ENCODE measurements at places on chromosomes 11 and 22.

- no peak for DNase-seq
Observed at GRCh38 chr11:134098566-134099184, 29.8 kb downstream of the JAM3 start.

- DNase-seq = no peak
Observed at GRCh38 chr11:134410766-134411165, 1.3 kb downstream of the B3GAT1 start.

GRCh38 chr11:132099692-132100091 lies 729.3 kb downstream of the NTM start:
- DNase-seq = no peak

- no peak for DNase-seq
Observed at GRCh38 chr11:20126724-20127123, 33.6 kb downstream of the DBX1 start.

DNA sequence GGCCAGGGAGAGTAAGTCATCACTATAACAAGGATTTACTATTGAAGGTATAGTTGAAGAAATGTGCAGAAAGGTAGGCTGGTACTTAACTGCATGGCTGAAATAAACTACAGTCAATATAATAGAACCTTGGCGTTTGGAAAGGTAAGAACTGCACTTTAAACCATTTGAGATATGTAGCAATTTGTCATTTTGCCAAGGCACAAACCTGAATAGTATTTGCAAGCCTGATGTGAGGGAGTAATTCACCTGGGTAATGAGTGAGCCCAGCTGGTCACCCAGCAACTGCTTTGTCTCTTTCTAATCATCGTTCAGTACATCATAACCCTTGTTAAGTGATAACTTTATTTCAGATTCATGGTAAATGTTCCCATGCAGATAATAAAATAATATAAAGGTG lies 62.3 kb upstream of the SCUBE2 start:
- DNase-seq = no peak

DNA sequence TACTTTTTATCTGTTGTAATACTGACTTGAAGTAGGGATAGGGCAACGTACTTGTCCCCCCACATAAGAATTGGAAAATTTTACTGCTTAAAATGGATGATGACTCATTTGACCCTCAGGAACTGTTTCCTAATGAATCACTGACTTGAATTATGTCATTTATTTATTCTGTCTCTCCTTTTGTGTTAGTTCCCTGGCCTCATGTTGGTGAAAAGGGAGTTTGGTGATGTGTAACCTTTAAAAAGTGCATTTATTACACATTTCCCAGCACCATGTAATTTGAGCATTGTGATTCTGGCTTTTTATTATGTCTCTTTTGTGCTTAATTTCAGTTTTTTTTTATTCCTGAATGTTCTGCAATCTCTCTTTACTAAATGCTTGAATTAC lies 20.3 kb upstream of the PGM2L1 start:
- DNase-seq = no peak

DNA sequence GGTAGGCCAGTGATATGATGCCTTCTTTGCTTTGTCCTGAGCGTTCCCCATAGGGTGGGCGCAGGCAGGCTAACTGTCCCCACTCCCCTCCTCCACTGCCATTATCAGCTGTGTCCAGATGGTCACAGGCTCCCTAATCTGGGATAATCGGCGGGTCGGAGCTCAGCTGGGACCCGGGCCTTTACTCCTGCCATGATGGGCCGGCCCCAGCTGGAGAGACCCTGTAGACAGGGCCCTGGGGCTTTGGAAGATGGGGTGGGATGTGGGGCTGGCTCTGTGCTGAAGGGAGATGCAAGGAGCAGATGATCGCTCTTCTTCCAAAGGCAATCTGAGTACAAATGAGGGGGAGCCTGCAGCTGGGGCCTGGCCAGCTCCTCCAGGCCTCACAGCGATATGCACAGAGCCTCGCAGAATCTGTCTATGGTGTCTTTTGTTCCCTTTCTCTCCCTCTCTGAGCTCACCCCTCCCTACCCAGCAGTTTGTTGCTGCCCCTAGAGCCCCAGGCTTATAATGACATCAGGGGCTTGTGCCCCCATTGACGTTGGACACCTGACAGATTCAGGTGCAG lies 11.9 kb downstream of the KLHL35 start:
- DNase-seq = no peak

GRCh38 chr22:33577862-33578411 lies 342.3 kb downstream of the LARGE1 start:
- DNase-seq = no peak

GRCh38 chr22:45696227-45696626 lies 24.6 kb downstream of the ATXN10 start:
- no peak for DNase-seq

DNA sequence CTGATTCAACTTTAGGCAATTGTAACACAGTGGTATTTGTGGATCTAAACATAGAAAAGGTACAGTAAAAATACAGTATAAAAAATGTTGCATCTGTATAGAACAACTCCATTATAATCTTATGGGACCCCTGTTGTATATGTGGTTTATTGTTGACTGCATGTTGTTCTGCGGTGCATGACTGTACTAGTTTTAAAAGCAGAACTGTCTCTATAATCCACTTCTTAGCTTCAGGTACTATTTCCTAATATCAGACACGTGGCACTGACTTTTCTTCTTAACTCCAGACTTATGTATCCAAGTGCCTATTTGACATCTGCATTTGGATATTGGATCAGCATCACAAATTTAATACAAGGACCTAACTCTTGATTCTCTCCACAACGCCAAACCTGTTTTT lies 41.1 kb downstream of the PACS1 start:
- DNase-seq = no peak

- DNase-seq = no peak
Observed at GRCh38 chr11:10604340-10604748, 35.9 kb upstream of the LYVE1 start.

- DNase-seq = no peak
Observed at GRCh38 chr11:36774603-36775002, 176.6 kb upstream of the RAG2 start.

DNA sequence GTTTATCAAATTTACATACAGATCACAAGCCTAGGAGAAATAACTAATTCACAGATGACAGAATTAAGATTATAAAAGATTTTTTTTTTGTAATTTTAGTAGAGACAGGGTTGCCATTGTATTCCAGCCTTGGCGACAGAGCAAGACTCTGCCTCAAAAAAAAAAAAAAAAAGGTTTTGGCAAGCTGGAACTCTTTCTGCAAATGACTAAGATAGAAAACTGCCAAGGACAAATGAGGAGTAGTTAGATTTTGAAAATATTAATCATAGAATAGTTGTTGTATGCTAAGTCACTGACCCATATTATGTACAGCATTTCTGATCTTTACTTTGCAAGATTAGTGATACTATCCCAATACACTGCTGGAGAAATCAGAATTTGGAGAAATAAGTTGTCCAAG lies 99.2 kb downstream of the C11orf65 start:
- no peak for DNase-seq

DNA sequence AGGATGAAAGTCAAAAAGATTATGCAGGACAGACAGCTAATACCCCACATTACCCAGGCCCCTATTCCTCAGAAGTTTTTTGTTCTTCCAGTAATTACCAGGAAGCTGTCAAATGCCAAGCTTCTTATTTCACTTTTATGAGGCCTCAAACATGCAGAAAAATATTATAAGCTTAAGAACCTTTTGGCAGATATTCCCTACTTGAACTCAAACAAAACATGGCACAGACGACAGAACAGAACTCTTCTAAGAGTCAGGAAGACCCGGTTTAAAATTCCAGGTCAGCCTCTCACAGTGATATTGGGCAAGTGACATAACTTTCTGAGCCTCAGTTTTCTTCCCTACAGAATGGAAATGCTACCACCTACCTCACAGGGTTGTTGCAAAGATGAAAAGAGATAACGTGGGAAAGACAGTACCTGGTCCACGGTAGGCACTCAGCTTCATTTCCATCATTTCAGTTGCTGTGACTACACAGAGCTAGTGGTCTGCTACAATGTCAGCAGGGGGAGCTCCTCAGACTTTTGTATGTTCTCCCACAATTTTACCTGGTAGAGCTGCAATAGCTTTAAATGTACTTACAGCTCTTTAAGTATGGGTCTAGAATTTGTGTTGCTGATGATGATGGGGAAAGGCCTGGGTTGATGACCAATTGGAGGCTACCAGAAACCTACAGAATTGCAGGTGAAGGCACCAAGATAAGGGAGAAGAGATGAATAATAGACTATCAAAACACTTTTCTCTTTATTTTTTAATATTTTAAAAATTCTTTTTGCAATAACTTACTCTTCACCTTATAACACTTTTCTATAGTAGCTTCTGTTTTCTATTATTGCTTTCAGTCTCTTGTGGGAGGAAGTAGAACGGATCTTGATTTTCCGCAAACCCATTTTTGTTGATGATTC lies 98.3 kb upstream of the CHRM4 start:
- DNase-seq = peak; percentile 3

- no peak for DNase-seq
Observed at GRCh38 chr22:33405194-33405593, 347.0 kb upstream of the SYN3 start.

DNA sequence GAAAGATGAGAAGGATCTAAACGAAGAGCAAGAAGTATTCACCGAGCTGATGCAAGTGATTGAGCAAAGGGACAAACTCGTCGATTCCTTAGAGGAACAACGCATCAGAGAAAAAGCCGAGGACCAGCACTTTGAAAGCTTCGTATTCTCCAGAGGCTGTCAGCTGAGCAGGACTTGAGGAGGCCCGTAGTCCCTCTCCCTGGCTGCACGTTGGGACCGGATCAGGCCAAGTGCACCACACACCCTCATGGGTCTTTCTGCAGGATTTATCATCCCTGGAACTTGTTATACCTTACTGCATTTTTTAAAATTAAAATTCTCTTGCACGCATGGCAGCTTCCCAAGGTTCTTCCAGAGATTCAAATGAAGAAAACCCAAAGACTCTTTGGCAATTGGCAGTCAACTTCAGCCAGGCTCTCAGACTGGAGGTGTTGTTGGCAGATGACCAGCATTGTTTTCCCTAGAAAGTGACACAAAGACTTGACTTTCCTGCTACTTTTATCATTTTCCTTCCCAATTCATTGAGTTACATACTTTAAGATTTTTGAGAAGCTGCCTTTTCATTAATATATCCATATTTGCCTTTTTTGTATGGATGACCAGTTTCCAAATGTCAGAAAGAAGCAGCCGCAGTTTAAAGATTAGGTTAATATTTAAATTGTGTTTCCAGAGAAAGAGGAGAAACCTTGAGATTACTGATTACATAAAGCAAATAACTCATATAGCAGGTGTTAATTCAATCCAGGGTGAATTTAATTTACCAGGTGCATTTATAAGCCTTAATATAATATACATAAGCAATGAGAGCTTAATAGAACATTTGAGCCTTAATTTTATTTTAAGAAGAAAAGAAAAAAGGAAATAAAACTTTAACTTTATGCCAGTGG lies 18.8 kb upstream of the PARVA start:
- no peak for DNase-seq

DNA sequence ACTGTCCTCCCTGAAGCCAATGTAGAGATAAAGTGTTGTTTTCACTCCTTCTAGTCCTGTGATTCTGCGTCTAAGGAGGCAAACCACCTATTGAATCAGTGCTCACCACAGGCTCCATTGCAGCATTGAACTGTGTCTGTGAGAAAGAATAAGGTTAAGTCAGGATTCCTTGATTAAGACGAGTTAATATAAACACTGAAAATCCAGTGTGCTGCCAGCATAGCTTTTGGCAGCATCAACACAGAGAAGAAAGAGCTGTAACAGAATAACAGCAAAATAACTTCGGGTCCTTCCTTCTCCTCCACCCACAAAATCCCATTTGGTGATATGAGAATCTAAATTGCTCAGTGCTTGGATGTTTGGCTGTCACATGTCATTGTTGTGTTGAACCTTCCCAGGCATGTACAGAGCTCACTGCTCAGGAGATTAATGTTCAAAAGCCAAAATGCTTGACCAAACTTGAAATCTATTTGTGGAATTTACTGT lies 185.2 kb upstream of the DDI1 start:
- DNase-seq = no peak

DNA sequence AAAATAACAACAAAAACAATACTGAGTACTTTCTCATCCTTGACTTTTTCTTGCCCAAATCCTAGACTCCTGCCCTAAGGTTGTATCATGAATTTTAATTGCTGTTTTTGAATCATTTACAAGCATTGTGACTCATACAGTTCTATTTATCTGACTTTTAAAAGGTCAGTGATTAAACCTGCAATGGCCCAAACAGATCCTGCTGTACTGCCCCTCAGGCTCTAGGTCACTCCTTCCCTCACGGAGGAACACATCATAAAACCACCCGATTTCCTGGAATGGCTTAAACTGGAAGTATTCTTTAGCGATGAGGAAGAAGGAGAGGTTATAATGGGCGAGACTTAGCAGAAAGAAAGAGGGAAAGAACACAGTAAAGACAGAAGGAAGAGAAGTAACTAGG lies 12.3 kb downstream of the ARFGAP3 start:
- DNase-seq = no peak

DNA sequence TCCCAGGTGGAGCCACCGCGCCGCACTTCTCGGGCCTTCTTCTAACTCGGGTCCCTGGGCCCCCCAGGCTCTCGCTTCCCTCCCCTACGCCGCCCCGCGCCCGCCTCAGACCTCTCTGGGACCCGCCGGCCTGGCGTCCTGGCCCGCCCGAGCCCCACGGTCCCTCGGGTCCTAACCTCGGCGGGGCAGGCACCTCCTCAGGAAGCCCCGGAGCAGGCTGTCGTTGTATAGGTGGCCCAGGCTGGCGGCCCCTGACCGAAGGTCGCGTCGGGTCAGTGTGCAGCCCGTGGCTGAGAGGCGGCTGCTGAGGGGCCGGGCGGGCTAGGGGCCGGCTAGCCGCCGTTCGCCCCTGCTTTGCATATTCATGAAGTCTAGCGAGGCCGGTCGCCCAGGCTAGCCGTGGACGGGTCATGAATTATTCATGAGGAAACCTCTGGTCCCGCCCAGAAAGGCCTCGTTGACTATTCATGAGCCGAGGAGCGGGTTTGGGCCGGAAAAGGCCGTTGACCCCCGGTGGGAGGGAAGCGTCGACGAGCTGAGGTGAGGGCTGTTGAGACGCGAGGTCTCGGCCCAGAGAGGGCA lies at the start of gene HORMAD2:
HORMAD2 (plus strand) TSS at position 513 of the 582 bp plus-strand sequence. CDS start 13,489 bp downstream, outside the sequence.
- no peak for DNase-seq

GRCh38 chr22:44519886-44520285 lies 21.9 kb upstream of the RTL6 start:
- no peak for DNase-seq

GRCh38 chr22:46079861-46080821 lies 70.2 kb upstream of the PPARA start:
- DNase-seq = no peak

- DNase-seq = no peak
Observed at GRCh38 chr11:108817976-108818375, 153.1 kb downstream of the DDX10 start.

GRCh38 chr22:37063431-37064420 lies 12.2 kb downstream of the KCTD17 start:
- DNase-seq = no peak

All from stimulated activated CD4-positive, alpha-beta T cell treated with anti-CD3 and anti-CD28 coated beads, TNF-alpha, amount 100 ng/mL, for 1 hour (primary cell).